ENCODE measurements at places on chromosomes 16 and 17. TPM values are rescaled to one million over a fixed set of nuclear protein-coding genes. Genes with fewer than 3 reads are reported as not detected.

GRCh38 chr16:72409423-72409822 lies 237.5 kb upstream of the PMFBP1 start:
- DNase-seq = no peak

DNA sequence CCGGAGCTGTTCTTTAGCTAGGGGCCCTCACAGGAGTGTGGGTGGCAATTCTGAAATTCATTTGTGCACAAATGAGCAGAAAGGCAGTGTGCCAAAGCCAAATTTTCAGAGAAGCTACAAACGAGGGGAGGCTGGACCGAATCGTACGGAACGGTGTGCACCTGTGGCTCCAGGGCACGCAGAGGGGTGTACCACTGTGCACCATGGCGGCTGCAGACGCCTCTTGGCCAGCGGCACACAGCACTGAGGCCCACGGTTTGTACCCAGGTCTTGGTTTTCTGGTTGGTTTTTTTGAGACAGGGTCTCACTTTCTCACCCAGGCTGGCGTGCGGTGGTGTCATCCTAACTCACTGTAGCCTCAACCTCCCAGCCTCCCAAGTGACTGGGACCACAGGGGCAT lies 14.9 kb downstream of the CHMP1A start:
- DNase-seq = no peak

- DNase-seq = no peak
Observed at GRCh38 chr17:15882058-15882720, 62.7 kb upstream of the ADORA2B start.

DNA sequence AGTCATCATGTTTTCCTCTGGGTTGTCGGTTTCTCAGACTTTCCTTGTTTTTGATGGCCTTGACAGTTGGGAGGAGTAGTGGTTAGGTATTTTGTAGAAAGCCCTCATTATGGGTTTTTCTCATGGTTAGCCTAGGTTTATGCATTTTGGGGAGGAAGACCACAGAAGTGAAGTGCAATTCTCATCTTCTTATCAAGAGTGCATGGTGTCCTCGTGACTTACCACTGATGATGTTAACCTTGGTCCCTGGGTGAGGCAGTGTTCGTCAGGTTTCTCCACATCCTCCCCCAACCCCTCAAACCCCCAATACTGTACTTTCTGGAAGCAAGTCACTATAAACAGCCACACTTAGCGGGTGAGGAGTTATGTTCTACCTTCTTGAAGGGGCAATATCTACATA lies 42.3 kb downstream of the BPTF start:
- DNase-seq = no peak

DNA sequence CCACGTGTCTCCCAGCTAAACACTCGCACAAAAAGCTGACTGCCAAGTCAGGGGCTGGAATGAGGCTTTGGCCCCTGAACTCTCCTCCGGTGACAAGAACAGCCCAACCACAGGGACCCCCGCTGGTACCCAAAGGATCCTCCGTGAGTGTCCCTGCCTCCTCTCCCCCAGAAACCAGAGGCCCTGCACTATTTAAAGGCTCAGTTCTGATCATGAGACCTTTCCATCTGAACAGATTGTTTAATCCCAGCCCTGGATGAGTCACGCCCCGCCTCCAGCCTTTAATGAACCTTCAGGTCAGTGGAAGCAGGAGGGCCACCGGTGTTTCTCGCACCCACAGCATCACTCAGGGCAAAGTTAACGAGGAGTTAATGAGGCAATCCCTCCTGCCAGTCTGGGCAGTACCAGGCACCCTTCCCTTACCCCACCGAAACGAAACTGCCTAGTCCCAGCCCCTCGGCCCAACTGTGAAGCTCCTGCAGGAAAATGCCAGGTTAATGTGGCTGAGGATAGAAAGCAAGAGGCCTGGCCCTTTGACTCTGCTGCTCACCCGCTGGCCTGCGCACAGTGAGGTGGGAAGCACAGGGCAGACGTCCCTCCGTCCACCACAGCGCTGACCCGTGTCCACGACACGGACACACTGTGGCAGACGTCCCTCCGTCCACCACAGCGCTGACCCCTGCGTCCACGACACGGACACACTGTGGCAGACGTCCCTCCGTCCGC lies 32.4 kb downstream of the TIMM22 start:
- peak; percentile 19 for DNase-seq

- no peak for DNase-seq
Observed at GRCh38 chr17:21194703-21195102, 19.3 kb downstream of the TMEM11 start.

DNA sequence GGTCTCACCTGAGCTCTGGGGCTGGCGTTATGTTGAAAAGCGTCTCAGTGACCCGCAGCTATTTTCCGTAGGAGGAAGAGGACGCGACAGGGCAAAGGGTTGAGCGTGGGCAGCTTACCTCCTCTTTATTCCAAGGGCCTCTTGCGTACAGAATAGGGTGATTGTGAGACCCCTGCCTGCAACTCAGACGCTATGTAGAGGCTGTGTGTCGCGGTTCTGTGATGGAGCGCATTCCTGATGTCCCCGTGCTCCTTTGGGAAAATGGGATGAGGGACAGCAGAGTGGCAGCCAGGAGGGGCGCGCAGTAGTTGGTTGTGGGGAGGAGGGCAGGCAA lies 531 bp upstream of the CDH8 start:
- DNase-seq = no peak

DNA sequence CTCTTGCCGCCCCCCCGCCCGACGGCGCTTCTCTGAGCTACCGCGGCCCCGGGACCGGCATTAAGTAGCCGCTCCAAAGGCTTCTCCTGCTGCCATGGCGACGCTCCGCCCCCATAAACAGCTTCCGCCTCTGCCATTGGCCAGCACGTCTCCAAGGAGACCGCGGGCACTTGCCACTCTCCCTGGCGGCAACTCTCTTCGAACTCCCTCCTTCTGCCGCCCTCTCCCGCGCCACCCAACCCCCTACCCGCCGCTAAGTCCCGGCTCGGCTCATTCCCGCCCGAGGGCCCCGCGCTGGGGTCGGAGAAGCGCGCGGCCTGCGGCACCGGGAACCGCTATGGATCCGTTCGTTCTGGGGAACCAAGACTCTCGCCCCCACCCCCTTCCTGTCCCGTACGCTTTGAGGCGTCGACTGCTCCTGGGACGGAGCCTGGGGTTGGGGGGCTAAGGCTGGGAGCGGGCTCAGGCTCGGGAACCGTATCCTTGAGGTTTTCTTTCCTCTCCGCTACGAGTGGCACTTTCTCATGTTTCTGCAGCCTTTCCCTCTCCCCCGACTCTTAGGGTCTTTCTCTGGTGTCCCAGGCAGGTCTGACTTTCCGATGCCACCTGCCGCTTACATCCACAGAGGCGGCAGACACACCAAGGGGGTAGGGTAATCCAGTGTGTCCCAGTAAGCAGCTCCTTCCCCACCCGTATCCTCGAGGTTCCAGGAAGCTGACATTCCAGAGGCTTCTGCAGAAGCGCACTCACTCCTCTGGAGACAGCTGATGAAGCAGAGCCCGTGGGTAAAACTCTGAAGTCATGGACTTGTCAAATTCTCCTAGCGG lies at the start of gene FOXJ1:
FOXJ1 (minus strand) TSS at position 34 of the 827 bp plus-strand sequence. CDS start 850 bp downstream, outside the sequence.
- peak; percentile 85 for DNase-seq

DNA sequence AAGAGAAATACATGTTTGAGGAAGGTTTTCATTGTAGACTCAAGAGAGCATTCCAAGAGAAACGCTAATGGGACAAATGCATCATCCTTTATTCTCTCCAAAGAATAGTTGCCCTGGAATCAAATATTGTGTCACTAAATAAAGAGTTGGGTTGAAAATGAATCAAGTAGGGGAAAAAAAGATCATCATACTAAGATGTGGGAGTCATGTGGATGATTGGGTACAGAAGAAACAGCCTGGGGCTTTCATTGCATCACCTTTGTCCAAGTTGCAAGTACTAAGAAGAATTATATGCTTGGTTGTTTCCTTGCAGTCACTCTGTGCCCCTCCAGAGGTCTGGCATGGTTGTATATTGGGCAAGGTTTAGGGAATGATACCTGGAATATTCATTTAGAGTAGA lies 658.9 kb downstream of the TOX3 start:
- no peak for DNase-seq

- DNase-seq = no peak
Observed at GRCh38 chr17:37124821-37125173, 176.0 kb downstream of the AATF start.

DNA sequence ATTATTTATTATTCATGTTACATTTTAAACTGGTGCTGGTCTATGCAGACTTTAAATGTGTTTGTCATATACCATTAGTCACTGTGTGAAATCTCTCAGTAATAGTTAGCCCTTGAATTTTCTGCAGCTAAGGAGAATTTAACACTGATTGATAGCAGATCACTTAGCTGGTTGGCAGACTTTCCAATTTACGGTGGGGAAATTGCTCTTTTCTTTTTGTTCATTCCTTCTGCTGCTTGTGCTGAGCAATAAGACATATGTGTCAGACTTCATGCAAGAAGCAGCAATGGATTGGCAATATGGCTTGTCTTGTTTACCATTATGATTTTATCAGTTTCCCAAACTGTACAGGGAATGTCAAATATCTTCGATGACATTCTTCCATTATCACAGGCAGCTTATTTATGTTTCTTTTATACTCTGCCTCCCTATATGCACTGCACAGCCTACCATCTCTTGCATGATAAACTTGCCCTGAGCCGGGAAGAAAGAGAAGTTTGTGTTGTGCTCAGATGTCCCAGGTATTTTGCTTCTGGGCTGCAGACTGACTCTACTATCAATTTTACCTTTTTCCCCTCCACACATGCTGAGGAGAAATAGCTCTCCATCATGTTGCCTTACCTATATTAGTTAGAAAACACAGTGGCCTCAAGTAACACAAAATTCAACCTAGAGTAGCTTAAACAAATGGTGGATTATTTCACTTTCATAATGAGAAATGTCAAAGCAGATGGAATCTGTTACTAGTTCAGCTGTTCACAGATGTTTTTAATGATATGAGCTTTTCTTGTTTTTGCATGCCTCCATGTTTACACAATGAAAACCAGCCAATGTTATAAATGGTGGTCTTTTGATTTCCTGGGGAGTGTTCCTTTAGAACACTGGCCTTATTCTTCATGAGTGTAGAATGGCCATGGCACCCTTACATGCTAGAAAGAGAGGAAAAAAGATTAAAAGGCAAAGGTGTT lies 968.1 kb upstream of the GOT2 start:
- no peak for DNase-seq

- no peak for DNase-seq
Observed at GRCh38 chr17:74432424-74432690, 469 bp downstream of the GPRC5C start.

DNA sequence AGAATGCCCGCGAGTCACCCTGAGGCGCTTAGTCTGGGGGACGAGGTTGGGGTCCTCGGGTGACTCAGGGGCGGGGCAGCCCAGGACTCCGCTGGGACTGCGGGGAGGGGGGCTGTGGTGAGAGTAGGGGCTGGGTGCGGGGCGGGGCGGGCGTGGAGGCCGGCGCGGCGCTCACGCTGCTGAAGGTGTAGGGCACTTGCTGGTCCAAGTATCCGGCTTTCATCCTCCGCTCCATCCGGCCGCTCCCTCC lies 832 bp downstream of the ETV4 start:
- no peak for DNase-seq

DNA sequence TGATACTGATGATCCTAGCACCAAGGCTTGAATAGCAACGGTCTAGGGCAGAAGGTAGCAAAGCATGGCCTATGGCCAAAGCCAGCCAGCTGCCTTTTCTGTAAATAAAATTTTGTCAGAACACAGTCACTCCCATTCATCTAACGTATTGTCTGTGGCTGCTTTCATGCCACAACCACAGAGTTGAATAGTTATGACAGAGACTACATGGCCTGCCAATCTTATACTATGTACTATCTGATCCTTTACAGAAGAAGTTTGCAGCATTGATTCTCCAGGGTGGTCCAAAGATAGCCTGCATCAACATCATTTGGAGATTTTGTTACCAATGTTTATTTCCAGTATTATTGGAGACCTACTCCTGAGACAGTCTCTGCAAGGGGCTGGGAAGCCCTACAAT lies 19.9 kb upstream of the MMD start:
- DNase-seq = no peak

- no peak for DNase-seq
Observed at GRCh38 chr16:11542069-11542744, 44.5 kb downstream of the LITAF start.

GRCh38 chr16:88533932-88534637 lies 36.1 kb upstream of the ZC3H18 start:
- DNase-seq = peak; percentile 63

- DNase-seq = no peak
Observed at GRCh38 chr16:17921357-17921978, 415.1 kb downstream of the NPIPA8 start.

DNA sequence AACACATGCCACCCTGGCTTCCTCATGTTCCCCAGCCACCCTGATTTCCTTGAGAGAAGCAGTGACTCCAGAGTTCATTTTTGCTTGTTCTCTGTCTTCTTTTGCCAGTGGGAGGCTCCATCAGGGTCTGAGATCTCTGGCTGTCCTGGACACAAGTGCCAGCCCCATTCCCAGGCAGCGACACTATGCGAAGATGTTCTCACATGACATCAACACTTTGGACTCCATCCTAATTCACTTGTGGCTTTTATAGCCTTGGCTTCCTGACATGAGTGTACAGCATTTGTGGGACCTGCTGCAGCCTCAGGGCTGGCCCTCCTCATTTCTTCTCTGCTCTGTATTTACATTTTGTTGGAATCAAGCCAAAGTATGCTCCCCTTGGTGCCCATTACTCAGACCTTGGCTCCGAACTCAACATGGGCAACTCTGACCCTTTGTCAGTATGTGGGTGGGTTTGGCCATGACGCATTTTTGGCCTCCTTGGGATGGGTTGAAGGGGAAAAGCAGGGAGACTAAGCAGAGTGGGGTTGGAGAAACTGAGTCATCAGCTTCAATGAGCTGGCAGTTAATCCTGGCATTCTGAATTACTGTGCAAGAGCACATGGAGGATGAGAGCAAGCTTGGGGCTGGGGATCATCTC lies 119.0 kb upstream of the EEF2KMT start:
- DNase-seq = no peak

DNA sequence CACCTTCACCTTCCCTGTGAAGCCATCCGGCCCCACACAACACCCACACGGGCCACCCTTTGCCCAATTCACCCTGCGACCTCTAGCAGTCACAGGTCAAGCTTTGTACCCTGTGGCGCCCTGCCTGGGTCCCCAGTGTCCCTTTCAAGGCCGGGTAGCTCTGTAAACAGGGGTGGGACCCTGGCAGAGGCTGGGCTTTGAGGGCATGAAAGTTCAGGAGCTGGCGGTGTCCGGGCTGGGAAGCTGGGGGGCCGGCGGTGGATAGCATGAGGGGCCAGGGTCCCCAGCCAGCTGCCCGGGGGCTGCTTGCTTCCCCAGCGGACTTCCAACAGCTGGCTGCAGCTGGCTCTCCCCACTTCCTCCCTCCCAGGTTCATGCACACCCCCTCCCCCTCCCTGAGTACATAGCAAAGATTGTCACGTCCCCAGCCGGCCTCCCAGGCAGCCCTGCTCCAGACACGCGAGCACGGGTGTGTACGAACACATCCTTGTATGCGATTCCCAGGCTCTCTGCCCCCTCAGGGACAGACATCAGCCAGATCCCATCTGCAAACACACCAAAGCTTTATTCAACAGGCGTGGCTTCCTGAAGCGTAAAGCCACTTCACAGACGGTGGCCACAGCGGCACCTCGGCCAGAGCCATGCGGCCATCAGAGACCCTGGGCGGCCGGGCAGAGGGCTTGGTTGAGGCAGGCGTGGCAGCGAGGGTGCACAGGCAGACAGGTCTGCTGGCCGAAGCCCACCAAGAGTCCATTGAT lies 8.2 kb downstream of the NTHL1 start:
- no peak for DNase-seq

EPX gene
- total RNA-seq = not detected

ZACN gene
- total RNA-seq = not detected

ABI3 gene
- total RNA-seq = 1.6 TPM

OTOP2 gene
- not detected for total RNA-seq

KRTAP4-4 gene
- not detected for total RNA-seq

NARF gene
- 24.9 TPM for total RNA-seq

TEKT1 gene
- total RNA-seq = not detected

COG7 gene
- 42.6 TPM for total RNA-seq

MT1A gene
- not detected for total RNA-seq

MPRIP gene
- total RNA-seq = 92.8 TPM

Measured in Caki2 (cell line).